B cell (primary cell): ENCODE measurements at places on chromosomes 12 and 14. TPM values are rescaled to one million over a fixed set of nuclear protein-coding genes. Genes with fewer than 3 reads are reported as not detected.

- H3K27ac ChIP-seq: no peak overlapping the region
- H3K4me3 ChIP-seq: no peak overlapping the region
- no peak for DNase-seq
- no peaks in the 10 kb centered on the region for H3K27me3 ChIP-seq
Observed at GRCh38 chr14:95498622-95499353, 17.7 kb downstream of the SYNE3 start.

DNA sequence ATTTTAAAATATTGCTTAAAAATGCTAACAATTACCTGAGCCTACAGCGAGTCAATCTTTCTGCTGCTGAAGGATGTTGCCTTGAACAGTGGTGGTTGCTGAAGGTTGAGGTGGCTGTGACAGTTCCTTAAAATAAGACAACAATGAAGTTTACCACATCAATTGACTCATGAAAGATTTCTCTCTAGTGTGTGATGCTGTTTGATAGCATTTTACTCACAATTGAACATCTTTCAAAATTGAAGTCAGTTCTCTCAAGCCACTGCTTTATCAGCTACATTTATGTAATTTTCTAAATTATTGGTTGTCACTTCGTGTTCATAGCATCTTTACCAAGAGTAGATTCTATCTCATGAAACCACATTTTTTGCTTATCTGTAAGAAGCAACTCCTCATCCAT, 20.3 kb downstream of the CMAS start:
- H3K36me3 ChIP-seq: peaks cover 5% of the 10 kb centered on the region
- no peak for DNase-seq
- H3K4me3 ChIP-seq: no peak overlapping the region
- no peak overlapping the region for H3K27ac ChIP-seq

DNA sequence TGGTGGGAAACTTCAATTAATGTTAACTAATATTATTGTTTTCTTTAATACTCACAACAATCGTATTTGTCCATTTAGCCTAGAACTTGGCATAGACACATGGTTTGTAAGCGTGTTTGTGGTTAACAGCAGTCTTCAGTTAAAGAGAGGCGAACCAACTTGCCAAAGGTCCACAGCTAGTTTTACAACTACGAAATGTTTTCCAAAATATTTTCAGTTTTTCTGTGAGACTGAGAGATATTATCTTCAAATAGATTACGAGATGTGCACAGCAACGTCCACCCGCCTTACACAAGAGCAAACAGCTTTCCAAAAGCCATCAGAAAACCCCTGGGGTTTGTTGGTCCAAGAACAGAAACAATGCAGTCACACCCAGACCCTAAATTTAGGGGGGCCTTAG, 58.6 kb upstream of the RASSF3 start:
- no peak overlapping the region for H3K4me3 ChIP-seq
- H3K36me3 ChIP-seq: no peaks in the 10 kb centered on the region
- no peak overlapping the region for H3K27ac ChIP-seq
- H3K4me1 ChIP-seq: no peaks in the 10 kb centered on the region

DNA sequence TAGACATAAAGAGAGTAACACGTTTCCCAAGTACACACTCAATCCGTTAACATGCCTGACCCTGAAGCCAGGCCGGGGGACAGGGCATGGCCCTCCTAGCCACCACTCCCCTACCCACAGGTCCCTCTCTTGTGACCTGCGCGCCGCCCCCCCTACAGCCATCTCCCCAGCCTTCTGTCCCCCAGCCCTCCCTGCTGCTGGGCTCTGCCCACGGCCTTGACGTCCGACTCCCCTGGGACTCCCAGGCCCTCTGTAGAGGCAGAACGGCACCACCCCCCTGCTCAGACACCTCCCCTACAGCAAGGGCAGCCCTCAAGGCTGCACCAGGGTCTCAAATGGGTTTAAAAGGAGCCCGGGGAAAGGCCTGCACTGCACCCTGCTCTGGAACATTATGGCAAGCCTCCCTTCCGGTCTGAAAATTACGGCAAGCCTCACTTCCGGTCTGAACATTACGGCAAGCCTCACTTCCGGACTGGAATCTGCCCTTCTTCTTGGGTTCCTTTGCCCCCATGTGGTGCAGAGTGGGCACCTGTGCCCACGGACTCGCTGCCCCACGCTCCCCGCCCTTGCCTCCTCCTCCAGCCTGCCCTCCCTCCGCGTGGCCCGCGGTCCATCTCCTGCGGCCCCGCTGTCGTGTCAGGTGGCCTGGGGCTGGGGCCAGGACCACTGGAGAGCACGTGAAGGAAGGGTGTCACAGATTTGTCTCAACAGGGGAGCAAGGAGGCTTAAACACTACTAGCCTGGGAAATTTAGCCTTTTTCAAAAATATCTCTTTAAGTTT, 77.6 kb downstream of the MOK start:
- no peak for DNase-seq
- H3K4me3 ChIP-seq: no peak overlapping the region
- H3K4me1 ChIP-seq: no peaks in the 10 kb centered on the region
- H3K27me3 ChIP-seq: no peaks in the 10 kb centered on the region
- H3K27ac ChIP-seq: no peak overlapping the region

DNA sequence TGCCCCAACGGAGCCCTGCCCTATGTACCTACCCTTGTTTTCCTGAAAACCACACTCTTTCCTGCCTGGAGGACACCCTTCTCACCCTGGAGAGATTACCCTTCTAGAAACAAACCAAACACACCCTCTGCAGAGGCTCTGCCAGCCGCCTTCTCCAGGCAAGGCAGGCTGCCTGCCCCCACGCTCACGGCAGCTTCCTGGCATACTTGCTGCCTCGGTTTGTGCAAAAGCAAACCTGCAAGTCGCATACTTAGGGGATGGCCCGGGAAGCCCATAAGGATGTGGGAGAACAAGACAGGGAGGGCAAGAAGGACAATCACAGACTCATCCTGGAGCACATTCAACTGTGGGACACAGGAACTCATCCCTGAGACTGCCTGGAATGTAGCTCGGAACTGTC, 154.0 kb upstream of the DIO3 start:
- DNase-seq: no peak
- no peaks in the 10 kb centered on the region for H3K36me3 ChIP-seq
- no peaks in the 10 kb centered on the region for H3K4me1 ChIP-seq
- H3K27me3 ChIP-seq: peaks cover 3% of the 10 kb centered on the region
- H3K4me3 ChIP-seq: no peak overlapping the region
- no peak overlapping the region for H3K27ac ChIP-seq

- H3K4me1 ChIP-seq: no peaks in the 10 kb centered on the region
- H3K27me3 ChIP-seq: no peaks in the 10 kb centered on the region
- no peak overlapping the region for H3K27ac ChIP-seq
- no peaks in the 10 kb centered on the region for H3K36me3 ChIP-seq
- no peak overlapping the region for H3K4me3 ChIP-seq
- no peak for DNase-seq
Observed at GRCh38 chr14:41230683-41231082, 376.0 kb upstream of the LRFN5 start.

DNA sequence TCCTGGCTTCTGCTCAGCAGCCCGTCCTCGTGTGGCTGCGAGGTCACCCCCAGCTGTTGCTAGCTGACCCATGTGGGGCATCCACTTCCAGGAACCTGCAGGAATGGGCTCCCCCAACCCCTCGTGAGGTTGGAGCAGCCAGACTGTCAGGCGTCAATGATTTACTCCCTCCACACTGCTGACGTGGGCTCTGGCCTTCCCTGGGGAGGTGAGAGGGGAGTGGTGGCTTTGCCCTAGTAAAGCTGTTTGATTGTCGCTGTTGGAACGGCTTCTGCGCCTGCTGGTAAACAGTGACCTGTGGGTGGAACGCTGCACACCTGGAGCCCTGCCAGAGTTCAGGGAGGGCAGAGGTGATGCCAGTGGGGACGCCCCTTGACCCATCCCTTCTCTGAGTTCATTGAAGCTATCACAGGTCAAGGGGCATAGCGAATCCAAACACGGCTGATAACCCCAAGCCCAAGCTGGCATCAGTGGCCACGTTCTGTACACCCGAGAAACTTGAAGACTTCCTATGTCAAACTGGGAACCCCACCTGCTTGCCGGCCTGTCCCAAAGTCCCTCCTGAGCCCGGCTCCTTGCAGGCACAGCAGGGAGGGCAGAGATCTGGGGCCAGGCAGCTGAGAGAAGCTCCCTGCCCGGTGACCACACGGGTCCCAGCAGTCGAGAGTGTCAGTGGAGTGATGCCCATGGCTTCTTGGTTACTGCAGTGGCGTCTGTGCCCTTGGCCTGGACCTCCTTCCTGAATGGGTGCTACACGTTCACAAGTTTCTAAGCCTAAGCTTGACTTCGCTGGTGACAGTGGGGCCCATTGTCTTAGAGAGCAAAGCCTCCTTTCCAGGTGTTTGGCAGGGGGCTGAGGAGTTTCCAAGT, 2.7 kb downstream of the ASPG start:
- no peak for DNase-seq
- no peaks in the 10 kb centered on the region for H3K27me3 ChIP-seq
- H3K36me3 ChIP-seq: no peaks in the 10 kb centered on the region
- H3K27ac ChIP-seq: no peak overlapping the region

GRCh38 chr12:16473610-16474326, 126.3 kb downstream of the MGST1 start:
- H3K36me3 ChIP-seq: no peaks in the 10 kb centered on the region
- no peaks in the 10 kb centered on the region for H3K4me1 ChIP-seq
- DNase-seq: no peak
- no peak overlapping the region for H3K27ac ChIP-seq
- H3K4me3 ChIP-seq: no peak overlapping the region

GRCh38 chr14:32473464-32473855, 144.4 kb downstream of the AKAP6 start:
- no peak overlapping the region for H3K4me3 ChIP-seq
- no peaks in the 10 kb centered on the region for H3K36me3 ChIP-seq
- H3K4me1 ChIP-seq: no peaks in the 10 kb centered on the region
- no peak overlapping the region for H3K27ac ChIP-seq
- DNase-seq: no peak
- H3K27me3 ChIP-seq: no peaks in the 10 kb centered on the region

- no peaks in the 10 kb centered on the region for H3K27me3 ChIP-seq
- H3K27ac ChIP-seq: no peak overlapping the region
- peak; percentile 88 for DNase-seq
- H3K4me1 ChIP-seq: peaks cover 8% of the 10 kb centered on the region
- no peak overlapping the region for H3K4me3 ChIP-seq
- H3K36me3 ChIP-seq: no peaks in the 10 kb centered on the region
Observed at GRCh38 chr12:53159195-53159839, 21.2 kb upstream of the ZNF740 start.

GRCh38 chr12:96495841-96496545, 6.6 kb downstream of the CFAP54 start:
- no peak overlapping the region for H3K27ac ChIP-seq
- no peaks in the 10 kb centered on the region for H3K36me3 ChIP-seq
- H3K27me3 ChIP-seq: no peaks in the 10 kb centered on the region
- H3K4me3 ChIP-seq: no peak overlapping the region
- H3K4me1 ChIP-seq: peaks cover 16% of the 10 kb centered on the region

GRCh38 chr14:58634406-58635090, 3.2 kb upstream of the DACT1 start:
- H3K36me3 ChIP-seq: no peaks in the 10 kb centered on the region
- H3K4me1 ChIP-seq: peaks cover 44% of the 10 kb centered on the region
- no peak overlapping the region for H3K27ac ChIP-seq
- H3K4me3 ChIP-seq: no peak overlapping the region
- no peaks in the 10 kb centered on the region for H3K27me3 ChIP-seq

DNA sequence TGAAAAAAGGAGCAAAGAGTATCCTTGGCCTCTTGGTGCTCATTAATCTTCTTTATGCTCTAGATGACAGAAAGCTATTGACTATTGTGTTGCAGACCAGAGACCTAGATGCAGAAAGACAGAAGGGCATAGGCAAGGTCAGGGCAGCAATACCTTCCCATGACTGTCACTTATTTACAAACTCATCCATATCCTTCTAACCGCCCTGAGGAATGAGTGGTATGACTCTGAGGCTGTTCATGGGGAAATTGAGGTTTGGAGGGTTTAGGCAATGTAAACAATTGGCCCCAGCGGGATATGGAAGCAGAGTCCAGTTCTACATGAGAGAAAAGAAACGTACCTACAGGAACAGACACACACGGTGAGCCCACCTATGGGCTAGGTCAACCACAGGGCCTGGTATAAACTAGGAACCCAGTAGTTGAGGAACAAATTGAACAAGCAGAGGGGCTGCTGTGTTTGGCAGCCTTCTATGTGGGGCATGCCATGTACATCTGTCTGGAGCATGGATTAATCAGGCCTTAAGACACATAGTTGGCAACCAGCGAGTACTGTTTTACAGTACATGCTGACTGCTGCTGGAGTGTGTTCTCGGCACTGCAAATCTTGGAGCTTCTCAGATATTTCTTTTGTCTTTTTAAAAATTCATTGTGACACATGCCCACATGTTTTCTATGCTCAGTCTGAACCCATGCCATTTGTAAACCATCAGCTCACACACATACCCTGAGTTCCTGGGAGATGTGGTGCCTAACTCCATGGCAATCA, 159.7 kb upstream of the NTF3 start:
- H3K4me1 ChIP-seq: no peaks in the 10 kb centered on the region
- H3K36me3 ChIP-seq: no peaks in the 10 kb centered on the region
- H3K27me3 ChIP-seq: no peaks in the 10 kb centered on the region
- no peak overlapping the region for H3K4me3 ChIP-seq

GRCh38 chr14:104680806-104681688, 8.4 kb upstream of the INF2 start:
- no peaks in the 10 kb centered on the region for H3K36me3 ChIP-seq
- peak overlapping the region; percentile 7 for H3K27ac ChIP-seq
- H3K4me1 ChIP-seq: peaks cover 46% of the 10 kb centered on the region

DNA sequence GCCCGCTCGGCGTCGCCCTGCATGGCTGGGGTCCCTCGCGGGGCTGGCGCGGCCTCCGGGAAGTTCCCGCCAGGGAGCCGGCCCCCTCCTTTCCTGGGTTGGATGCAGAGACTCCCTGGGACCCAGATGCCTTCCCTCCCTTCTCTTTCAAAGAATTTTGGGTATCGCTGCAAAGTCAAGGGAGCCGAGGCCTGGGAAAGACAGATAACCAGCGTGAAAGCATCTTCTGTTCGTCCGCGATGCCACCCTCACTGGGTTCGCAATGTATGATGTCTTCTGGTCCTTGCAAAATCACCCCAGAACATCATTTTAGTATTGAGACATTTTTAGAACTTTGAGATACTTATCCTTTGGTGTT, 451 bp downstream of the IRAK3 start:
- H3K27ac ChIP-seq: peak overlapping the region; percentile 37
- H3K4me3 ChIP-seq: peak overlapping the region; percentile 55
- H3K4me1 ChIP-seq: peaks cover 24% of the 10 kb centered on the region
- no peaks in the 10 kb centered on the region for H3K27me3 ChIP-seq
- DNase-seq: no peak

GRCh38 chr14:97995038-97995437, 1197.9 kb downstream of the VRK1 start:
- H3K4me1 ChIP-seq: no peaks in the 10 kb centered on the region
- no peak overlapping the region for H3K27ac ChIP-seq
- DNase-seq: no peak
- H3K36me3 ChIP-seq: no peaks in the 10 kb centered on the region
- no peaks in the 10 kb centered on the region for H3K27me3 ChIP-seq

SERPINA10 gene
- polyA plus RNA-seq: not detected in 2 replicates

ARHGAP9 gene
- polyA plus RNA-seq: 320 and 390 TPM in 2 replicates

ALX1 gene
- not detected in 2 replicates for polyA plus RNA-seq

IFNG-AS1 gene
- 1.8 and 5.5 TPM in 2 replicates for polyA plus RNA-seq

LAG3 gene
- not detected in 2 replicates for polyA plus RNA-seq

MANSC4 gene
- polyA plus RNA-seq: 0.25 TPM in 1 of 2 replicates, not detected in the other

SIX1 gene
- 0.07 and 0.16 TPM in 2 replicates for polyA plus RNA-seq

TROAP gene
- polyA plus RNA-seq: 0.62 and 0.88 TPM in 2 replicates

NEUROD4 gene
- not detected in 2 replicates for polyA plus RNA-seq

PIK3C2G gene
- polyA plus RNA-seq: not detected in 2 replicates

GPR135 gene
- polyA plus RNA-seq: 1.2 and 1.4 TPM in 2 replicates
